ENCODE measurements at places on chromosomes 12 and 14.

GRCh38 chr12:117347588-117347987 lies 13.8 kb downstream of the NOS1 start:
- DNase-seq = no peak

GRCh38 chr14:98227727-98228111 lies 1044.3 kb downstream of the BCL11B start:
- DNase-seq = no peak

DNA sequence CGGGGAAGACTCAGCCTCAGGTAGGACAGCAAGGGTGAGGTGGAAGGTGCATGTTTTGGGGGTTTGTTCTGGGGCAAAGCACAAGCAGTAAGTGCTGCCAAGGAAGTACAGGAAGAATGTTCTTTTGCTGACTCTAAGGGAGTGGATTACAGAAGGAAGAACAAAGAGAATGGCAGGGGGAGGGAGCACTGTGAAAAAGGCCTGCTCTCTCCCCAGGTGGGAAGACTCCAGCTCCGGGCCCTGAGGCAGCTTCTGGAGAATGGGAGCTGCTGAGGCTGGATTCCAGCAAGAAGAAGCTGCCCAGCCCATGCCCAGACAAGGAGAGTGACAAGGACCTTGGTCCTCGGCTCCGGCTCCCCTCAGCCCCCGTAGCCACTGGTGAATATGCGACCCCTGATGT lies 7.0 kb upstream of the PFDN5 start:
- no peak for DNase-seq

DNA sequence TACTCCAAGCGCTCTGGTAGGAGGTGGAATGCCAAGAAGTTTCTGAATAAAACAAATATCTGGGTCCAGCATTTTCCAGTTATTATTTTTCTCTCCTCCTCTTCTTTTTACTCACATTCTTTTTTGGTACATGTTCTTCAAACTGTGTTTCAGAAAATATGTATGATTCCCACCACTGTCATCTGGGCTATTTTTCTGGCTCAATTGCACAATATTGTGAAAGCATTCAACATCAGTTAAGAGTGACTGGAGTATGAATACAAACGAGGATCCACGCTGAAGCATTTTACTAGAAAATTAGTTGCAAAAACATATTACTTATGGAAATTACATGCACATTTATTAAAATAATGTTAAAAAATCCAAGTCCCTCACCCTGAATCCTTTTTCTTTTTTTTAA lies 61.5 kb downstream of the KCNMB4 start:
- DNase-seq = no peak

GRCh38 chr14:68566075-68566474 lies 226.8 kb downstream of the ZFP36L1 start:
- DNase-seq = no peak

DNA sequence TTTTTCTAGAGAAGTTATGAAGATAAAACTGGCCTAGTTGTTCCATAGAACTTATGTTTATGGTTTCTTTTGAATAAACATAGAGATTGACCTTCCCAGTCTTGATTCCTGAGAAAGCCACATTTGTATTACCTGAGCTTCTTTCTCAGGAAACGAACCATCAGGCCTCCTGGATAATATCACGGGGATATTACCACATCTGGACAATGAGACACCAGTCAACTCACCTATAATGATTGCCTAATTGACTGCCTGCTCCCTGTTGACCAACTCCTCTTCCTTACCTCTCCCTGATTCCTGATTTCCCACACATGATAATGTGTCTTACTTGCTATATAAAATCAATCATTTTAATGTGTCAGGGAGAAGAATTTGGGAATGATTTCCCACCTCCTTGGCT lies 822.7 kb downstream of the LRFN5 start:
- no peak for DNase-seq
